ENCODE measurements at places on chromosomes 5 and 9.

DNA sequence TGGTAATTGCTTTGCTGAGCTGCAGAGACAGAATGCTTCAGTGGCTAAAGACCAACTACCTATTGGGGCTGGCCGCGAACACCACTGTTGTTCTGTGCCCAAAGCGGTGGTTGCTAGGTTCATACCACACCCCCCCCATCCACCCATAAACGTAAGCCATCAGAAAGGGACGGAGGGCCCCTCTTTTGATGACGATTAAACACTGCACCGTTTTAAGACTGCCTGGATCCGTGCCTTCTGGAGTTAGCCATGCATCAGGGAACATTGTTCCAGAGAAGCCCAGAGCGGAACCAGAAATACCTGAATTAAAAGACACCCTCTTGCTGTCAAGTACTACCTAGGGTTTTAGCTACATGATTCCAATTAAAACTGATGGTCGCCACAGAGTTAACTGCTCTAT lies 369.1 kb upstream of the DAP start:
- no peak for DNase-seq

GRCh38 chr9:131097126-131097947 lies 1.0 kb downstream of the AIF1L start:
- DNase-seq: no peak

DNA sequence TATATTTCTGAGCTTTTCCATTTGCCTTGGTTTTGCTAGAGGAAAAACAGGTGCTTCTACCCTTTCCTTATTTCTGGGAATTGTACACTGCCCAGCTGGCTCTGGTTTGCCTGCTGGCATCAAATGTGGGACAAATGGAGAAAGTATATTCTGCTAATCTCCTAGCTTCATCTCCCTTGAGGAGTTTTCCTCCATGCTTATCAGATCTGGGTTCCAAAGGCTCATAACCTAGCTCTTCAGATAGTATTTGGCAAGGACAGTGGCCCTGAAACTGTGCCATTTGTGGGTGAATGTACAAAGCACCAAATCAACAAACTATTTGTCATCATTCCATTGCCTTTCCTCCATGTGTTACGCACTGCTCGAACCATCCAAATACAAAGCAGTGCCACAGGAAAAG lies 16.2 kb downstream of the PRLR start:
- DNase-seq: no peak

DNA sequence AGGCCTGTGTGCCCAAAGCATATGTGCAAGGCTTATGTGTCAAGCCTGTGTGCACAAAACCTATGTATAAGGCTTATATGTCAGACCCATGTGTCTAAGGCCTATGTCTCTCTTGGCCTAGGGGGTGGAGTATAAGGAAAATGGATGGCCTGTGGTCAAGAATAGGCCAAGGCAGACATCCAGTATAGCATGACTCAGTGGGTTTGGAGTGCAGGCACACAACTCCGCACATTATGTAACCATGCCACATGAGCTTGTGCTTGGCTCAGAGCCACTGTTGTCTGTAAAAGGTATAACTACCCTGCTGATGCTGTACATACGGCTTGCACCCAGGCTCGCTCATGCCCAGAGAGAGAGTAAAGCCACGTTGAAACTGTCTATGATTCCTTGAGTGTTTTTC lies 626.4 kb upstream of the NUDT12 start:
- no peak for DNase-seq

- no peak for DNase-seq
Measured at GRCh38 chr9:74662674-74663073, 165.5 kb downstream of the RORB start.

DNA sequence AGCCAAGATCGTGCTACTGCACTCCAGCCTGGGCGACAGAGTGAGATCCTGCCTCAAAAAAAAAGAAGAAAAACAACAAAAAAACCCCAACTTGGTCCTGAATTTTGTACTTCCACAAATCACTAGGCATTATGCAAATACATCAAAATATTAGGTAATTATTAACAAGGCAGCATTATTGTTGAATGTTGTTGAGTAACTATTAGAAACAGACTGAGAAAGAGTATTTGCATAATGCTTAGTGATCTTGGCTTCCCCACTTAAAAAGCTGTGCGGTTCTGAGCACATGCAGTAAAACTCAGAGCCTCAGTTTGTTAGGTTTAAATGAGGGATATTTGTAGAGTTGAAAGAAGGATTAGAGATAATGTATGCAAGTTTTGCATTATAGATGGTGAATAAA lies 64.2 kb downstream of the SCAMP1 start:
- no peak for DNase-seq

GRCh38 chr9:117487555-117488175 lies 72.8 kb upstream of the ASTN2 start:
- DNase-seq: peak; percentile 89

DNA sequence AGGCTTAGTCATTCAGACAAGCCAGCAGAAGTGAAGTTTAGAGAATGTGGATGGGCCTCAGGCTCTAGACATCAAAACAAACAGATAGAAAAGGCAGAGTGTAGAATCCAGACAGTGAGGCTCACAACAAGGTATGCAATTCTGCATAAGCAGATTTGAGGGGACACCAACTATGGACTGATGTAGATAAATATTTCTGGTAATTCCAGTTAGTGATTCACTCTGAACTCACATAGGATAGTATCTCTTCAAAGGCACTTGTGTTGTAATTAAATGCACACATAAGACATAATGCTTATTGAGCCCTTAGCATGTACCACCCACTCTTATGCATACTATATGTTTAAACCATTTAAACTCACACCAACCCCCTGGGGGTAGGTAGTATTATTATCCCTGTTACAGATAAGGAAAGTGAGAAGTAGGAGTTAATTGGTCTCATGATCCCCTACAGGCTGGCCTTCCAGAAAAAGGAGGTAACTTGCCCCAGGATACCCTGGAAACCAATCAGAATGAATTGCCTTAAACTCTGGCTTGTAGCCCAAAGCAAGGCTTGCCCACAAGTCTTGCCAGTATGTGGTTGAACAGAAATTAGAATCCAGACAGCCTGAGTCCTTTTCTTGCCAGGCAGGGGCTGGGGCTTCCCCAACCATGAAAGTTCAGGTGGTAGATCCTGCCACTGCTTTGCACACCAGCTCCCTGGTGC lies 39.5 kb upstream of the HSPB3 start:
- no peak for DNase-seq

DNA sequence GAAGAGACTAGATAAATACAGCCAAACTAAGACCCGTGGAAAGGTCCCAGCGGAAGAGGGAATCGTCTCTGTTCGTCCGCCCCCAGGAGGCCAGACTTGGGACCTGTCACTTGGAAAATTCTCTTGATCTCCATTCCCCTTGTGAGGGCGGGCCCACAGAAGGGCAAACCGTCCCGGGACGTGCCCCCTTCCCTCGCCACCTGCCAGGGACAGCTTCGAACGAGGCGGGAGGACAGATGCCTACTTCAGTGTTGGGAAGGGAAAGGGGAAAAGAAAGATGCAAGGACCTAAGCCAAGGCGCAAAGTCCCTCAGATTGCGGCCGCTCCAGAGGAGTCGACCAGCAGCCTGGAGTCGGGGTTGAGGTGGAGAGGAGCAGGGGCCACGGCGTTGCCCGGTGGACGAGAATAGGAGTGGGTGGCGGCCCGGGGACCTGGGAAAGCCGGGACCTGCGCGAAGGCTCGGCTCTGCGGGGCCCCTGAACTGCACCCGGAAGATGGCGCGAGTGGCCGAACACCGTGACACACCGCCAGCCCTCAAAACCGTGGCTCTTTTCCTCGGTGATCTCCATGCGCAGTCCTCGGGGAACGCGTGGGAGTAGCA lies 4.4 kb upstream of the EBF1 start:
- DNase-seq: no peak

DNA sequence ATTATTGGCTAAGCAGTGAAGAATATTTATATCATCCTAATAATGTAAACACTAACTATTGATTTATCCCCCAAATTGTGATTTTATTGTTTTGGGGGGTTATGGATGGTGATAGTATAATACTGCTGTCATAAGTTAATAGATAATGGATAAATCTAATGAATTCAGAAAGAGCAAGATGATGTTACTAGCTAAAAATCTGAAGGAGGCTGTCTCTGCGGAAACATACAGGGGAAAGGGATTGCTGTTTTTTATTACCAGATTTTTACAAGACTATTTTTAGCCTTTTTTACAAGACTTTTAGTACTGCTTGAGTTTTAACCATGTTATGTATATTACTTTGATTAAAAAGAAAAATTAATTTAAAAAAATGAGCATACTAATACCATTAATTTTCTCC lies 5.3 kb upstream of the ABL1 start:
- no peak for DNase-seq

DNA sequence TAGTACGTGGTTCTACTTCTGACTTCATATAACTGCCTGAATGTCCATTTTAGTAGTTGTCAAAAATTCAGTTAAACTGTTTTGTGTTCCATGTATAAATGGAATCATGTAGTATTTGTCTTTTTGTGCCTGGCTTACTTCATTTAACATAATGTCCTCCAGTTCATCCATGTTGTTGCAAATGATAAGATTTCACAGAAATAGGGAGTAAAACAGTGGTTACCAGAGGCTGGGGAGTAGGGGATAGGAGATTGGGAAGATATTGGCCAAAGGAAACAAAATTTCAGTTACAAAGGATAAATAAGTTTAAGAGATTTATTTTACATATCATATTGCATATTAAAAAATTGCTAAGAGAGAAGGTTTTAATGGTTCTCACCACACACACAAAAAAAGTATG lies 425.0 kb upstream of the MEF2C start:
- DNase-seq: no peak

DNA sequence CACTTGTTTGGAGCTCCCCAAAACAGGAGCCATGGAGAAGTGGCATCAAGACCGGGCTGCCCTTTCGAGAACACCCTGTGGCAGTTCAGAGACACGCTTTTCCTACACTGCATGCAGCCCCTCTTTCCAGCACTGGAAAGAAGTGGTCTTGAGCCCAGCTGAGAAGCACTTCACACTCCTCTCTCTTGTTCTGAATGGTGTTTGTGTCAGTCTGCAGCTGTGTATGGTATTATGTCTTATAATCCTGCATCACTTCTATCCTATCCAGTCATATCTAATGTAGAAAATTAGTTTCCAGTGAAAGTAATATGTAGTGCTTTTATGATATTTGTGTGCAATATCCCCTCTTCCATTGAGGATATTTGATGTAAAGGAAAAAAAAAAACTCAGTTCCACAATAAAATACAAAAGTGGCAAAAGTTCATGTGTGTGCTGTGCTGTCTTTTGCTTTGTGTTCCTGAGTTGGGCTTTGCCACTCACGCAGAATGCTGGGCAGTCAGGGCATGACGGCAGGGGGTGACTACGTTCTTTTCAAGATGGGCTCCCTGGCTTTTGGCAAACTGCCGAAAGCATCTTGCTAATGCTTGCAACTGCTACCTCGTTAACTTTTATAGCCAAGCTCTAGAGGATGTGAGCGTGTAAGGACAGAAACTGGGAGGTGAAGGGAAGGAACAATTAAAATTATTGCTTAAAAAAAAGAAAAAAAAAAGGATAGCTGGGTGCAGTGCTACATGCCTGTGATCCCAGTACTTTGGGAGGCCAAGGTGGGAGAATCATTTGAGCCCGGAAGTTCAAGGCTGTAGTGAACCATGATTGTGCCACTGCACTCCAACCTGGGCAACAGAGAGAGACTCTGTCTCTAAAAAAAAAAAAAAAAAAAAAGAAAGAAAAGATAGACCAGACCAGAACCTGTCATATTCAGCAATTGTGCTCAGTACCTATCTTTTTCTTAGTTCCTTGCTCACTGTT lies 102.2 kb downstream of the MAP1B start:
- no peak for DNase-seq

DNA sequence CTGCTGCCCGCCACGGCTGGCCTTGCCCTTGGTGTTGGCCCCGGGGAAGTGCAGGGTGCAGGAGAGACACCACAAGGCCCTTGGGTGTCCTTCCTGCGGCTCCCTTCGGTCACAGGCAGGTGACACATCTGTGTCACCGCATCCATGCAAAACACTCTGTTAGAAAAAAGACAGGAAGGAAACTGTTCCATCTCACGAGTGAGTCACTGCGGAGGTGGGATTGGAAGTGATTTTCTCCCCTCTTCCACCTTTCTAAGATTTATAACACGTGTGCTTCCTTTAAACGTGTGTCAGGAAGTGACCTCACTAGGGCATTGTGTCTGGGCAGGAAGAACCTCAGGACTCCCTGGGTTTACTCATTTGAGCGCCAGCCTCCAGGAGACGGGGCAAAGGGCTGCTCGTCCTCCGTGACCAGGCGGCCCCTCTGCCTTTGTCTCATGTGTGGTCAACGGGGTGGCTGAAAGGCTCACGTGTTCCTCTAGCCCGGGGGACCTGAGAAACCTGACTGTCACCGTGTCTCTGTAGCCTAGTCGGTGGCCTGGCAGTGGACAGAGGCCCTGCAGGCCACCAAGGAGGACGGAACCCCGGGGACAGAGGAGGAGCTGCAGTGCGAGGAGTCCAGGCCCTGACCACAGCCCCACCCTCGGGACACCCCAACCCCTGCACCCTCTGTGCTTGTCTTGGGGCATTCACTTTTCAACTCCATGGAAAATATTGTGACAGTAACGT lies 4.9 kb upstream of the LCN1 start:
- DNase-seq: no peak

DNA sequence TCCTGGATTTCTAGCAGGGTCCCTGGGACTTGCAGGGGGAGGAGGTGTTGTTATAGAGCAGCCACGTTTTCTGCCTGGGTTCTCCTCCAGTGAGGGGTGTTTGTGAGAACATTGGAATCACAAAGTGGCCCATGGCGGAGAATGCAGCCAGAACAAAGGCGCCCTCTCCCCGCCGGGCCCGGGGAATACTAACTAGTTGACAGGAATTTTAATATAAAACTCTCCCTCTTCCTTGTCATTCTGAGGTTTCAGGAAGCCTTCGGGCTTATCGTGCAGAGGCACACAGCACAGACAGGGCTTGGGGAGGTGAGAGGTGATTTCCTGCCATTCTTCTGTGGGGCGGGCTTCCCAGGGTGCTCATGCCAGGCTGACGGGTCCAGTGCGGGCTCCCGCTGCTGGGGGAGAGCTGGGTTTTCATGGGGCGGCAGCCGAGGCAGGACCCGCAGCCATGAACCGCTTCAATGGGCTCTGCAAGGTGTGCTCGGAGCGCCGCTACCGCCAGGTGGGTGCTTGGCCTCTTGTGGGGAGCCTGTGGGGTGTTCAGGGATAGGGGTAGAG lies 37.7 kb downstream of the RGS3 start:
- DNase-seq: no peak

GRCh38 chr9:18819418-18819817 lies 213.6 kb downstream of the SAXO1 start:
- DNase-seq: no peak

DNA sequence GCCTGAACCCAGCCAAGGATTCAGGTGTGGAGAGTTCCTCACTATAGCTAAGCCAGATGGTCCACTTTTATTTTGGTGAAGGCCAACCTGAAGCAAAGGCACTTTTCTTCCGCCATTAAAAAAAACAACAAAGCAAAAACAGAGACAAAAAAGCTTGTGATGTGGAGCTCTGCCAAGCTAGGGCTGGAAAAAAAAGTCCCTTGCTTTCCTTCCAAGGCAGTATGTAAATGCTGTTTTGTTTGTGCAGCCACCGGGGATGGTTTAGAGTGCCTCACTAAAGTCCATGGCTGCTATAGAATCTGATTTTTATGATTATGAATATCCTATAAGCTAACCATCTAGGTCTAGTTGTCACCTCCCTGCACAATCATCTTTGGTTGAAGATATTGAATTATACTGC lies 14.9 kb downstream of the MEGF10 start:
- no peak for DNase-seq

- no peak for DNase-seq
Measured at GRCh38 chr5:168916266-168916665, 337.1 kb upstream of the PANK3 start.

GRCh38 chr5:1804001-1804690 lies 2.9 kb downstream of the NDUFS6 start:
- DNase-seq: no peak

- DNase-seq: no peak
Measured at GRCh38 chr9:85401998-85402397, 339.8 kb downstream of the AGTPBP1 start.
